Stimulated activated memory B cell treated with anti-CD40 and anti-IgM and Interleukin-4, amounts not matched to agents 10 μg/mL and 1 μg/mL and 100 μg/mL, for 72 hours (primary cell): ENCODE measurements at places on chromosomes 1 and 21.

GRCh38 chr1:27668808-27669723, 2.9 kb downstream of the IFI6 start:
- ATAC-seq = peak; percentile 61

- ATAC-seq = no peak
These were observed 1192.7 kb downstream of the KCNT2 start for GRCh38 chr1:195415584-195415983.

DNA sequence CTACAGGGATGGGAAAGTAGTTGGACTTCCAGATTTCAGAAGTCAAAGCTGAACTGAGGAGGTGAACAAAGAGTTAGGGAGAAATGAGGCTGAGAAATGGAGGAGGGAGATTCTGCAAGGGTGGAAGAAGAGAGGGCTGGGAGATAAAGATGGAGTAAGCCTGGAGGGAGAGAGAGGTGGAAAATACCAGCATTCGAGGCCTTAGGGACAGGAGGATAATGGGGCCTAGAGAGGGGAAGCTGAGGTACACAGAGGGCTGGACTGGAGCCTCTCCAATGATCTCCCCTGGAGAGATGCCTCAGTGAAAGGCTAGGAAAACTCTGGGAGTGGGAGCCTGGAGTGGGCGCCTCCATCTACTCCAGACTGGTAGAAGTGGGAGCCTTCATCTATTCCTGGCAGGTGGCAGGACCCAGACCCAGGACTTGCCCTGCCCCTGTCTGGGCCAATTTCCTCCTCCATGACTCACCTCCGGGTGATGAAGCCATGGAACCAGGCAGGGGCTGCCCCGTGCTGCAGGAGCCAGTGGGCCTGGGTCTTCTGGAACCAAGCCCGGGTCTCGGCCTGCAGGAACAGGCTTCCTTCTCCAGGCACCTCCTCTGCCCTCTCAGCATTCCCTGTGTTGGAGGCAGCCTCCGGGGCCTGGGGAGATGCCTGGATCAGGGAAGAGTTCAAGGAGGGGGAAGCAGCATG, 1.9 kb downstream of the SH2D2A start:
- ATAC-seq = no peak

- ATAC-seq = no peak
These were observed 24.4 kb downstream of the FOXO6 start for GRCh38 chr1:41385398-41386195.

GRCh38 chr1:34987018-34987417, 1.9 kb upstream of the TMEM35B start:
- no peak for ATAC-seq

- no peak for ATAC-seq
These were observed 4.5 kb upstream of the HES4 start for GRCh38 chr1:1004420-1004779.
